Fibroblast of mammary gland (primary cell): ENCODE measurements at places on chromosomes 7 and 10.

DNA sequence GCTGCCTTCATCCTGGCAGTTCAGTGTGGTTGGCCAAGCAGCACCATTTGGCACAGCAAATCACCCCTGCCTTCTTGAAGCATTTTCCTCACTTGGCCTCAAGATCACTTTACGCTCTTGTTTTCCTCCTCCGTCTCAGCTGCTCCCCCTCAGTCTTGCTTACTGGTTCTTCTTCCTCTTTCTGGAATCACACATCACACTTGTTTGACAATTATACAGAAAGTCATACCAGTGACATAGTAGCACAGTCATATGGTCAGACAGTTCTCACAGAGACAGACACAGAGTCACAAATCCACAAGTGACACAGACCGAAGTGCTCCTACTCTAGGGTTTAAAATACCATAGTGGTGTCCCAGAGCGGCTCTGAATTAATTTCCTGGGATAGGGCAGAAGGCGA is 43.8 kb upstream of the ARL4A start:
- no peak for DNase-seq

GRCh38 chr7:135200821-135201331 is 10.4 kb downstream of the WDR91 start:
- no peak for DNase-seq

GRCh38 chr7:101099969-101100781 is 14.9 kb downstream of the TRIM56 start:
- peak; percentile 100 for DNase-seq

DNA sequence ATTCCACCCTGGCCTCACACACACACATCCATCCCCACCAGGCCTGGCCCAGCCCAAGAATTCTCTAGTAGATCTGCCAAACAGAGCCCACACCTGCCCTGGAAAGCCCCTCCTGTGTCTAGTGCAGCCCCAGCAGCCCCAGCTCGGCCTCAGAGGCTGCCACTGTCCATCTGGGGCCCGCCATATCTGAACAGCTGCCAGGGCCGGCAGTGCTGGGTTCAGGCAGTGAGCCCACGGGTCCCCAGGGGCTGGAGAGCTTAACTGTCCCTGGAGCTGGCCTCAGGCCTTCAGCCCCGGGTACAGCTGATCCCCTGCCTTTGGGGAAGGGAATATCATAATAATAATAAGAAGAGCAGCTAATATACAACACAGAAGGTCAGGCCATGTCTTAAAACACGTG is 574 bp downstream of the MYL10 start:
- DNase-seq, result no peak

DNA sequence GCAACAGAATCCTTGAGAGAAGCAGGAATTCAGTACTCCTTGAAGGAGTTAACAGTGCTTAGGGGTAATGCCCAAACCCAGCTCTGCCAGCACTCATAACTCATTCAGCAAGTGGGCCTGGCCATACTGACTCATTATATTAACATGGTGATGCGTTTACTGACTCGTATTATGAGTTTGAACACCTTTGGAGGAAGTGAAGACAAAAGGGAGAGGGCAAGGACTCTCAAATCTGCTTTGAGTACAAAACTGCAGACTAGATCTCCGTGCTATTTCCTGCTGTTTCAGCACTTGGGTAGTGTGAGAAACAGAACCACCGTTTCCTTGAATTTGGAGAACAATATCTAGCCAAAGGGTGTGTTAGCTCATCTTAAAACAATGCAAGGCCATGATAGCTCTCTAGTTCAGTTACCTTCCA is 30.8 kb downstream of the SLC16A9 start:
- peak; percentile 70 for DNase-seq

GRCh38 chr7:154968336-154969001 is 34.5 kb downstream of the PAXIP1 start:
- peak; percentile 2 for DNase-seq

DNA sequence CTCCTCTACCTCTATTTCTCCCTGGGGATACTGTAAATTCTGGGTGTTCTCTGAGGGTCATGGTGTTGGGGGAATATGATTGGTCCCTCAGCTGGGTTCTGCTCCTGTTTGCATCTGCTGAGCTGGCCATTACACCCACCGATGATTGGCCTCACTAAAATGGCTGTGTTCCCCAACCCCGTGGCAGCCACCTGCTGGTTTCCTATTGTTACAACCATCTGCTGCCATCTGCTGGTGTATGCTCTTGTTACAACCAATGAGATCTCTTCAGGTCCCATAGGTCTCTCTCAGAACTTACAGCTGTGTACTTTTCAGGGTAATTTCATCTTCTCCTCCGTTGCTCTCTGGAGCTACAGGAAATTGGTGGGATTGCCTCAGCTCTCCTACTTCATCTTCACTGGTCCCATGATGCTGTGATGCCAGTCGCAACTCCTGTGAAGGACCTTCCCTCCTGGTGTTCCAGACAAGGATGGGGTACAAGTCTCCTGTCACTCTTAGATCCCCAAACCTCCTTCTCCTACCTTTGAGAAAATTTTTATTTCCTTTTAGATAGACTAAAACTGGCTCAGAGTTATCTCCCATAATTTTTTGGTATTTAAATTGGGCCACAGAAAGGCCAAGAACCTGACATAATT is 303.5 kb upstream of the SMIM30 start:
- DNase-seq, result peak; percentile 84
